DMS79 (cell line): ENCODE measurements at places on chromosomes 12 and 14.
A peak's percentile ranks its signal among the peaks of the same experiment; 100 is the strongest.

- DNase-seq = no peak
Observed at GRCh38 chr12:102438047-102438826, 42.1 kb downstream of the IGF1 start.

- no peak for DNase-seq
Observed at GRCh38 chr12:482061-482460, 22.3 kb downstream of the B4GALNT3 start.

DNA sequence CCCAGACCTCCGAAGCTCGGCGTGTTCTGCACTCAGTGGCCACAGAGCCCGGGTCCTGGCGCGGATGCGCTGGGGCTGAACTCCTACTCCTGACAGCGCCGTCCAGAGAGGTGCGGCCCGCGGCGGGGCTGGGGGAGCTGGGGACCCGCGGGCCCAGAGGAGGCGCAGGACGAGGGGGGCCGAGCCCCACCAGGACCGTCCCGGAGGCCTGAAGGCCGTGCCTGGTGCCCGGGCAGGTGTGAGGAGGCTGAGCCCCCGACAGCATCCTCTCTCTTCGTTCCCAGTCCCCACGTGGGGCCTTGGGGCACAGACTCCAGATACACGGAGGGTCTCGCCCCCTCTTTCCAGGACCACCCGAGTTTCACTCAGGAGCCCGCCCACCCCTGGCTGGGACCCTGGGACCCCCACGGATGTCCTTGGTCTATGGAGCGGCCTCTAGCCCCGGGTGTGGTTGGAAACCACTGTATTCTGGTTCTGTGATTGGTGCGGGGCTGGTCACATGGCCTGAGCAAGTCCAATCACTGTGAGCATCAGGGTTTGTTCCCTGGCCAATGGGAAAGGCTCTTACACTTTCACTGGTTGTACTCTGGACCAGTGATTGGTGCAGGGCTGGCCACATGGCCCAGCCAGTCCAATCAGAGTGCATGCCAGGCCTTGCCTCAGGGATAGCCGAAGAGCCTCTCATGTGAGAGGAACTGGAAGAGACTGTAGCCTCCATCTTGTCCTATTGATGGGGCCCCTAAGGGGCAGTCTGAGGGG, 217.6 kb upstream of the SFSWAP start:
- no peak for DNase-seq

GRCh38 chr12:42769455-42769854, 179.9 kb upstream of the PRICKLE1 start:
- DNase-seq = no peak

- no peak for DNase-seq
Observed at GRCh38 chr12:10584415-10584814, 29.0 kb downstream of the MAGOHB start.

GRCh38 chr14:20606190-20606901, 15.2 kb upstream of the RNASE12 start:
- DNase-seq = no peak

DNA sequence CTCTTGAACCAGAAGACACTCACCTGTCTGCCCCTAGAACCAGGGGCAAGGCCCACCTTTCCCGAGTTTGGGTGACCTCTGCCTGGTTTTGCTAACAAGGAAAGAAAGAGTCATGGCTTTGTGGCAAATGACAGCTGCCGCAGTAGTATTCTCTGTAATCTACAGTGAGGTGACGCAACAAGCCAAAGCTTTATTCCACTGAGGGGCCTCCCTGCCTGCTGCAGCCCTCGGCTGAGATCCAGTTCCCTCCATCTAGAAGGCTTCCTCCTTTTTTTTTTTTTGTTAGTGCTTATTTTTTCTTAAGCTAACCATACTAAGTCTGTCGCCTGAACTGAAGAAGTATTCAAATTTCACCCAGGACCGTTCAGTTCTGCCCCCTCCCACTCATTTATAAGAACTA, 142.3 kb upstream of the TMCC3 start:
- DNase-seq = no peak

- DNase-seq = no peak
Observed at GRCh38 chr12:62403031-62403430, 63.6 kb upstream of the MON2 start.

DNA sequence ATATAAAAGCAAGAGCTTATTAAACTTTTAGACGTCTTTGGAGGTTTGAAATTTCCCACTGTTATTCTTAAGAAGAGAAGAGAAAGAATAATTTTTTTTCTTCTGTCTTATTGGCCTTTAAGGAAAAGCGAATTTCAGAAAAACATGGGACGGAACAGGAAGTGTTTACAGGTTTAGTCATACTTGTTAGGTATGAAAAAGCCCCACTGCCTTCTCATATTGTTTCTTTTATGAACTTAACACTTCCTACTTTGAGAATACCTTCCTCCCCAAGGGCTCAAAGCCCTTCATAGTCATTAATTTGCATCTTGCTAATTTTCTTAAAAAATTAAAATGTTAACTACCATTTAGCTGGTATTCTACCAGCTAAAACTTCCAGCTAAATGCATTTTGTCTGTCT, 82.0 kb downstream of the ETV6 start:
- no peak for DNase-seq

DNA sequence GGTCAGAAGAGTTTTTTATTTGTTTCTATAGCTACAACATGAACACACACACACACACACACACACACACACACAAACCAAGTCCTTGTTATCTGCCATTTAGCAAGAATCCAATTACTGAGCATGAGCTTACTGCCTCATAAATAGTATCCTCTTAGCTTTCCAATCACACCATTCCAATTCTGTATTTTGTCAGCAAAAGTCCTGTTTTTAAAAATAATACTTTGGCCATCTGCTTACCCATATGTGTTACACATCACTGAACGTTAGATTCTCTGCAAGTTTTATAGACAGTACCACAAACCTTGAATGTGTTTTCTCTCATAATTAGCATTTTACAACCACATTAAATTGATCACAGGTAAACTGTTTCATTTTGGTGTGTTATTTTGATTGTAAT, 1905.4 kb upstream of the FLRT2 start:
- no peak for DNase-seq

- peak; percentile 91 for DNase-seq
Observed at GRCh38 chr14:64762044-64763034, 58.1 kb downstream of the PLEKHG3 start.

- no peak for DNase-seq
Observed at GRCh38 chr14:106436310-106436905, 910.0 kb downstream of the TMEM121 start.

GRCh38 chr14:93108105-93108504, 7.6 kb downstream of the ITPK1 start:
- no peak for DNase-seq

DNA sequence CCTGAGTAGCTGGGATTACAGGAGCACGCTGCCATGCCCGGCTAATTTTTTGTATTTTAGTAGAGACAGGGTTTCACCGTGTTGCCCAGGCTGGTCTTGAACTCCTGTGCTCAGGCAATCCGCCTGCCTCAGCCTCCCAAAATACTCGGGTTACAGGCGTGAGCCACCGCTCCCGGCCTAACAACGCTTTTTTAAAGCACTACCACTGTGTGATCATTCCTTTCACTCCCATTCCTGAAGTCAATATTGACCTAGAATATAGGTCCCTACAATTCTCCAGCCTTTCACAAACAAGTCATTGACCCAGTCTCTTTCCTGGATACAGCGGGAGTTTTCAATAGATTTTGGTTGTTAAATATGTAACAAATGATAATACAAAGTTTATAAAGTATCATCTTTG, 62.8 kb downstream of the KIF21A start:
- DNase-seq = no peak

- DNase-seq = no peak
Observed at GRCh38 chr14:96187216-96188031, 17.2 kb upstream of the BDKRB2 start.

DNA sequence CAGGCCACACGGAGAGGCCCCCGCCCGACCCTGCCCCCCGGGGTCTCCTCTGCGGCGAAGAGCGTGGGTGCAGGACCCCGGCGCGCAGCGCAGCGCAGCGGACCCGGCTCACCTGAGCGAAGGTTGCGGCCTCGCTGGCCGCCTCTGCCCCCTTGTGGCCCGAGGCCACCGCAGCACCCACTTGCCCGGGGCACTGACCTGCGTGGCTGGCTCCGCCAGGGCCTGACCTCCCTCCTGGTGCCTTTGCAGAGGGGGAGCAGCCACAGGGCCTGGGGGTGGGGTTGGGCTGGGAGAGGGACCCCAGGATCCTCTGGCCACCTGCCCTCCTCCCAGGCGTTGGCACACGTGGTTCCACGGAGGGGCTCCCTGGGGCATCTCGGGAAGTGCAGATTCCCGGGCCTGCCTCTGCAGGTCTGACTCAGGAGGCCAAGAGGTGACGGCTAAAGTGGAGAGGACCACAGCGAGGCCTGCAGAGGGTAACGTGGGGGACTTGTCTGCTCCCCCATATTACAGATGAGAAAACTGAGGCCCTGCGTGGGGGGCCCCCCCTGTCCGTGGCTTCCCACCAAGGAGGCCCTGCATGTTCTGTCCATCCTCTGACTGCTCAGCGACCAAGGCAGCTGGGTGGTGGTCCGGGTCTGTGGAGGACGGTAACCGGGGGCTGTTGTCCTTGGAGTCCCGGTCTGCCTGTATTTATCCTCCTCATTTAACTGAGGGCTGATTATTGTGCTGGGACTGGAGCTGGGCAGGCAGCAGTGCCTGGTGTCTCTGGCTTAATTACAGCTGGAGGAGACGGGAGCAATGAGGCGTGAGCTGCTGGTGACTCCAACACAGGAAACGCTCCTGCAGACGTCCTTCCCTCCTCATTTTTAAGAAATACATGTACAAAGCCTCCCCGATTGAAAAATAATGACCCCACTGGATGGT, 67.9 kb upstream of the BEGAIN start:
- no peak for DNase-seq

GRCh38 chr12:118312578-118312977, 60.1 kb downstream of the TAOK3 start:
- DNase-seq = no peak

DNA sequence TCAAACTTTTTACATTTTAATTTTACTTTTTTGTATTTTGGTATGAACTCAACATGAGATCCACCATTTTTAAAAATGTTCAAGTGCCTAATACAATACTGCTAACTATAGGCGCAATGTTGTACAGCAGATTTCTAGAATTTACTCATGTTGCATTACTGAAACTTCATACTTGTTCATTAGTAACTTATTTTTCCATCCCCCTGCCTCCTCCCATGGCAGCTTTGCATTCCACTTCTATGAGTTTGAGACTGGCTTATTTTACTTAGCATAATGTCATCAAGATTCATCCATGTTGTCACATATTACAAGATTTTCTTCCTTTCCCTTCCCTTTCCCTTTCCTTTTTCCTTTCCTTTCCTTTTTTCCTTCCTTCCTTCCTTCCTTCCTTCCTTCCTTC, 825.9 kb downstream of the SLC16A7 start:
- DNase-seq = no peak
